ENCODE measurements at places on chromosomes 1 and 21.

GRCh38 chr1:4021136-4021973 is 121.3 kb upstream of the C1orf174 start:
- no peak for DNase-seq

DNA sequence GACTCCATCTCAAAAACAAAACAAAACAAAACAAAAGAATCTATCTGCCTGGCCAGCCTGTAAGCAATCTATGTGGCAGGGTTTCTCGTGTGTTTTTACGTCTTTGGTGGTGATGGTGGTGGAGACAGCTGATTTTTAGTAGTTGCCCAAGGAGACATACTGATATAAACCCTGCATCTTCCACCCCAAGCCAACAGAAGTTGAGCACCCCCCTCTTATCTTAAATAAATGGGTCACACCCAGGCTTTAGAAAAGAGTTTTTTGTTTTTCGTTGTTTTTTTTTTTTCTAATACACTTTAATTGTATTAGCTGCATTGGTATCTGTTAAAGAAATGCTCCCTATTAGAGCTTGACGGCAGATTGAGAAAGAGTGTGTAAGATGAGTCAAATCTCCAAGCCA is 134.7 kb downstream of the GLUL start:
- no peak for DNase-seq

- no peak for DNase-seq
Observed at GRCh38 chr1:178938101-178938958, 67.5 kb upstream of the ANGPTL1 start.

GRCh38 chr1:1361982-1362423 is 3.6 kb upstream of the MXRA8 start:
- DNase-seq = no peak

Measured in stimulated activated CD8-positive, alpha-beta memory T cell treated with anti-CD3 and anti-CD28 coated beads, Interleukin-4, amount 100 ng/mL, for 4 hours (primary cell).